Activated B cell treated with CpG ODN at 0.5 μM for 24 hours (primary cell): ENCODE measurements at places on chromosomes 7 and 10.

GRCh38 chr7:73988197-73988596 lies 39.8 kb upstream of the ELN start:
- no peaks in the 10 kb centered on the region for H3K36me3 ChIP-seq
- no peak for DNase-seq
- H3K4me3 ChIP-seq: no peak overlapping the region
- no peaks in the 10 kb centered on the region for H3K4me1 ChIP-seq

- H3K27me3 ChIP-seq: peaks cover 19% of the 10 kb centered on the region
- no peaks in the 10 kb centered on the region for H3K4me1 ChIP-seq
- H3K27ac ChIP-seq: no peak overlapping the region
Observed at GRCh38 chr7:130721486-130722277, 12.3 kb downstream of the KLF14 start.

GRCh38 chr7:134639061-134639460 lies 7.6 kb upstream of the BPGM start:
- no peak overlapping the region for H3K4me3 ChIP-seq
- no peak overlapping the region for H3K27ac ChIP-seq
- H3K4me1 ChIP-seq: peaks cover 10% of the 10 kb centered on the region
- DNase-seq: no peak
- no peaks in the 10 kb centered on the region for H3K27me3 ChIP-seq
- H3K36me3 ChIP-seq: no peaks in the 10 kb centered on the region

GRCh38 chr7:116728413-116728812 lies 56.4 kb downstream of the MET start:
- DNase-seq: no peak
- no peaks in the 10 kb centered on the region for H3K36me3 ChIP-seq

DNA sequence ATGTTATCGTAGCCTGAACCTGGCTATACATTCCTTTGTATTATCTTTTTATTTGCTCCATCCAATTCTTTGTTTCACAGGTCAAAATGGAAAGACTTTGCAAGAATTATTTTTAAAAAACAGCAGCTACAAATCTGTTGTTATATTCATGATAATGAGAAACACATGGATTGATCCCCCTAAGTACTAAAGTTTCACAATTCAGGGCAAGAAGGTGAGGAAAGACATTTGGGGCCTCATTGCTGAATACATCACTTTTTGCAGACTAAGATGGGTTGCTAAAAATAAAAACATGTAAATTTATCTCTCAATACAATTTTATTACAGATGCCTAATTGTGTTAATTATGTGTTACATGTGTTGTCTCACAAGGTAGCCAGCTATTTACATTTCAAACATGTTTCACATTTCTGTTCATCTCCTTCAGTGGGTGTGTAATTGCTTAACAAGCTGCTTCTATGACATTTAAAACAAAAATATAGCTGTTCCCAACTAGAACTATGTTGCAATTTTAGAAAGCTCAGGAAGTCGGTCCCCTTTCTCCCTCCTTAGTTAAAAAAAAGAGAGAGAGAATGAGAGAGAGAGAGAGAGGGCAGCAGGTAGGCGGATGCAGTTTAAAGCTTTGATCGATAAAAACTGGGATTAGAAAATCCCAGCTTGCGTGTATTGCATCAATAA lies 606.3 kb upstream of the FZD8 start:
- H3K4me1 ChIP-seq: no peaks in the 10 kb centered on the region
- no peak overlapping the region for H3K4me3 ChIP-seq
- no peaks in the 10 kb centered on the region for H3K27me3 ChIP-seq
- no peak overlapping the region for H3K27ac ChIP-seq
- no peaks in the 10 kb centered on the region for H3K36me3 ChIP-seq
- DNase-seq: no peak

GRCh38 chr10:99232360-99232999 lies 3.2 kb downstream of the HPSE2 start:
- no peak overlapping the region for H3K4me3 ChIP-seq
- H3K27me3 ChIP-seq: peaks cover 69% of the 10 kb centered on the region
- no peak for DNase-seq

DNA sequence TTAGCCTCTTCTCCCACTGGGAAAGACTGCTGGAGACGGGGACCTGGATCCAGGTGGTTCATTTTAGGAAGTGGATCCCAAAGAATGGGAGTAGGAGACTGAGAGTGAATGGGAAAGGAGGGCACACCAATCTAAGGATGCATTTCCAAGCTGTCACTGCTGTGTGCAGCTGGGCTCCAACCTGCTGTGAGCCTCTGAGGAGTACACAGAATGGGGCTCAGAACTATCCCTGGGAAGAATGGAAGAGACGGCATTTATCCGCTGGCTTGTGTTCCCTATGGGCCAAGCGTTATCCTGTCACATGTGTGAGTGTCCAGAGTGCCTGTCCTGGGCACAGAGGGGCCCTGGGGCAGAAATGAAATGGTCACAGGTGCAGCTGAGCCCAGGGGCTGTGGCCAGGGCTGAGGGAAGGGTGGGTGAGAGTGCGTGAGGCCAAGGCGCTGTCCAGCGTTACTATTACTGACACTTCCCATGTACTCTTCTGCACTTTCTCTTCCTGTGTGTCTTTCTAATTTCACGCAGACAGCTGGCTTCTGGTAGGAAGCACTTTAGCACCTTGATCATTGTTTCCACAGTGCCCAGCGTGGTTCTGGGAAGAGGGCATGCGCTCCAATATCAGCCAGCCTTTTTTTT lies 35.4 kb upstream of the PODXL start:
- H3K27me3 ChIP-seq: peaks cover 3% of the 10 kb centered on the region
- H3K27ac ChIP-seq: no peak overlapping the region
- no peaks in the 10 kb centered on the region for H3K4me1 ChIP-seq

DNA sequence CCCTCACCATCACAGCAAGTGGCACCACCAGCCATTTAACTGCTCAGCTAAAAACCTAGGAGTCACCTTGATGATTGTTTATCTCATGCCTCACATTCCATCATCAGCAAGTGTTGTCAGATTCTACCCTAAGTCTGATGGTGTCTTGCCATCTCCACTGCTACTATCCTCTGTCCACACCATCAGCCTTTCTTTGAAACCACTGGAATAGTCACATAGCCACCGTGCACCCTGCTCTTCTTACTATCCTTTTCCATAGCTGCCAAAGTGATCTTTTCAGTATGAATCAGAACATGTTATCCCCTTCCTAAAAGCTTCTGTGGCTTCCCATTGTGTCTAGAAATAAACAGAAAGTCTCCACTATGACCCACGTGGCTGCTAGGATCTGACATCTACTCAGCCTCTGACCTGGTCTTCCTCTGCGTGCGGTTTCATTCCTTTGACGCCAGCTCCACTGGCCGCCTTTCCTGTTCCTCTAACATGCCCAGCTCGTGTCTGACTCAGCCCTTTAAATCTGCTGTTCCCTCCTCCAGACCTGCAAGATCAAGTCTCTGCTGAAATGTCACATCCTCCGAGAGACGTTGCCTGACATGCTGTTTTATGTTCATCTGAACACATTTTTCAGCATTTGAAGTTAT lies 16.5 kb upstream of the CHN2 start:
- H3K27me3 ChIP-seq: peaks cover 8% of the 10 kb centered on the region
- H3K4me1 ChIP-seq: no peaks in the 10 kb centered on the region
- H3K27ac ChIP-seq: no peak overlapping the region
- H3K36me3 ChIP-seq: no peaks in the 10 kb centered on the region
- no peak for DNase-seq

- no peaks in the 10 kb centered on the region for H3K36me3 ChIP-seq
- H3K4me3 ChIP-seq: no peak overlapping the region
- H3K27me3 ChIP-seq: no peaks in the 10 kb centered on the region
- H3K27ac ChIP-seq: no peak overlapping the region
- H3K4me1 ChIP-seq: peaks cover 22% of the 10 kb centered on the region
Observed at GRCh38 chr10:71708301-71708703, 11.3 kb downstream of the C10orf105 start.

DNA sequence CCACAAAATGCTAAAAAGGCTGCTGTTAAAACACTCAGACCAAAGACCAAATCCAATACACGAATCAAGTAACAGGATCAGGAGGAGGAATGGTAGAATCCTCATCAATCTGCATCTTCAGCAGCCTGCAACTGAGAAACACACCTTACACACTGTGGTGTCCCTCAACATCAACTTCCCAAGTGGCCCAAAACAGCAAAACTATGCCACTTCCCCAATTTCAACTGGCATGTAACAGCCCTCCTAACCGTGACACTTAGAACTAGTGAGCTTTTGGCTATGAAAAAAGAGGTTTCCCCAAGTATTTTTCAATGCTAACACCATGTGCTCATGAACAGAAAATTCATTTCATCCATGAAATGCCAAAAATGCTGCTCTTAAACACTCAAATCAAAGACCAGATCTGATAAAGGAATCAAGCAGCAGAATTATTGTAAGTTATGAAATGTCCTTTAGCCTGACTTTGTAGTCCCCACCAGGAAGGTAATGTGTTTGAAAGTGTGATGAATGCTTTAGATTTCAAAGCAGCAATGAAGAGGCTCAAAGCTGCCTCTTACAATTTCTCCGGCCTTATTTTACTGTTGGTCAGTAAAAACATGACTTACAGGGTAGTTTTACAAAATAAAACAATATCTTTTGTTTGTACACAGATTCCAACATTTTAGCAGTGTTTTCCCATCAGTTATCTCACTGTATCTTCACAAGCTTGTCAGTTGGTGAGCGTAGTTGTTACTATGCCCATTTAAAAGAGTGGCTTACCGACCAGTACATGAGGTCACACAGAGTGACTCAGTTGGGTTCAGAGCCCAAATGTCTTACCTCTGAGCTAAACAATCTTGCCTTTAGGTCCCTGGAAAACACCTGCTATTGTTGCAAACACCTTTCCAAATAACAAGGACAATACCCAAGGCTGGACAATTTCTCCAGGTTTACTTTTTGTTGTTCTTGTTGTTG lies 65.7 kb upstream of the ASAH2 start:
- H3K27ac ChIP-seq: no peak overlapping the region
- H3K4me3 ChIP-seq: no peak overlapping the region
- H3K36me3 ChIP-seq: peaks cover 38% of the 10 kb centered on the region
- DNase-seq: no peak
- H3K27me3 ChIP-seq: no peaks in the 10 kb centered on the region
- peaks cover 30% of the 10 kb centered on the region for H3K4me1 ChIP-seq

- no peak overlapping the region for H3K27ac ChIP-seq
- H3K4me3 ChIP-seq: no peak overlapping the region
- H3K27me3 ChIP-seq: peaks cover 1% of the 10 kb centered on the region
- DNase-seq: no peak
Observed at GRCh38 chr7:78437118-78437517, 638.5 kb downstream of the PHTF2 start.

- no peak overlapping the region for H3K4me3 ChIP-seq
- H3K27me3 ChIP-seq: peaks cover 10% of the 10 kb centered on the region
- H3K27ac ChIP-seq: no peak overlapping the region
- no peaks in the 10 kb centered on the region for H3K4me1 ChIP-seq
- no peaks in the 10 kb centered on the region for H3K36me3 ChIP-seq
Observed at GRCh38 chr10:127963136-127963535, 56.2 kb downstream of the PTPRE start.

DNA sequence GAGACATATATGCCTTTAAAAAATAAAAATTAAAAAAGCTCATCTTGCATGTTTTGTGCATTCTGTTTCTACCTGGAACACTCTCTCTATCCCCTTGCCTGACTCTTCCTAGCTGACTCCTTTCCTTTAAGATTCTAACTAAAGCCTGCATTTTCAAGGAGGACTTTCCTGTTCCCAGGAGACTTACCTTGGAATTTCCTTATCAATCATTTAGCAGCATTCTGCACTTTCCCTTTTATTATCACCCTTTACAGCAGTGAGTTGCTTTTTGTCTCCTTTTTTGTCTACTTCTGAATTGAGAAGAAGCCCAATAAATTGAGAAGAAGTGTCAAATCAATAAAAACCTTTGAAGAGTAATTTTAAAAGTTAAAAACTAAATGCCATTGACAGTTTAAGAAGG lies 142.2 kb upstream of the TMEM196 start:
- H3K36me3 ChIP-seq: no peaks in the 10 kb centered on the region
- H3K27me3 ChIP-seq: peaks cover 3% of the 10 kb centered on the region
- H3K4me3 ChIP-seq: no peak overlapping the region
- DNase-seq: no peak
- H3K4me1 ChIP-seq: no peaks in the 10 kb centered on the region

- no peaks in the 10 kb centered on the region for H3K27me3 ChIP-seq
- no peaks in the 10 kb centered on the region for H3K4me1 ChIP-seq
- DNase-seq: no peak
- H3K4me3 ChIP-seq: no peak overlapping the region
- H3K36me3 ChIP-seq: no peaks in the 10 kb centered on the region
- no peak overlapping the region for H3K27ac ChIP-seq
Observed at GRCh38 chr7:4282434-4283223, 399.5 kb upstream of the FOXK1 start.

- no peak for DNase-seq
- H3K27me3 ChIP-seq: no peaks in the 10 kb centered on the region
- no peak overlapping the region for H3K27ac ChIP-seq
- peaks cover 20% of the 10 kb centered on the region for H3K4me1 ChIP-seq
Observed at GRCh38 chr7:124930655-124931597, 1.3 kb upstream of the POT1 start.

GRCh38 chr10:61628151-61628874 lies 34.4 kb upstream of the CABCOCO1 start:
- no peaks in the 10 kb centered on the region for H3K4me1 ChIP-seq
- H3K4me3 ChIP-seq: no peak overlapping the region
- H3K27me3 ChIP-seq: peaks cover 4% of the 10 kb centered on the region

DNA sequence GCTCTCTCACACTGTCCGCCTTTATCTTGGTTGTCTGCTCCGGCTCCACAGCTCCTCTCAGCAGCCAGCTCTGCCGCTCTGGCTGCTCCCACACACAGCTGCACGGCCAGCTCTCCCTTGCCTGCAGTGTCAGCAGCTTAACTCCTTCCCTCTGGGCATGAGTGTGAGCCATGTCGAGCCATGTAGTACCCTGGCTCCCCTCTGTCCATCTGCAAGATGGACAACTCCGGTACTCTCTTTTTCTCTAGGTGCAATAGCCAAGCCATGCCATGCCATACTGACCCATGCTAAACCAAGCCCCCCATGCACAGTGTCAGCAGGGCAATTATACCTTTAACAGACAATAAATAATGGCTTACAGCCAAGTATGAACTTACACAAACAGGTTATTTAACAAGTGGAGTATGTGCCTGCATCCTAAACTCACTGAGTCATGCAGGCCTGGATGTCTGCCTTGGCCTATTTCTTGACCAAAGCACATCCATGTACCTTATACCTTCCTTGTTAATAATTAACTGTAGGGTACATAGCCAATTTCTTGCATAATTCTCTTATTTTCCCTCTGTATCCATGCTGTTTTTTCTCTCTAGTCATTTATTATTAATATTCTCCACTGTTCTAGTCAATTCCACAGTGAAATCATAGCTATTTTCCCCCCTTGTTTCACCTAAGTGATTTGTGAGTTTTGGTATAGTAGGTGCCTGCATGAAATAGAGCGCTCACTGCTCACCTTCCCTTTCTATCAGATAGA lies 170.9 kb downstream of the CDK14 start:
- H3K4me1 ChIP-seq: peaks cover 66% of the 10 kb centered on the region
- no peak for DNase-seq
- H3K27me3 ChIP-seq: no peaks in the 10 kb centered on the region
- peak overlapping the region; percentile 1 for H3K4me3 ChIP-seq
- H3K36me3 ChIP-seq: peaks cover 65% of the 10 kb centered on the region

DNA sequence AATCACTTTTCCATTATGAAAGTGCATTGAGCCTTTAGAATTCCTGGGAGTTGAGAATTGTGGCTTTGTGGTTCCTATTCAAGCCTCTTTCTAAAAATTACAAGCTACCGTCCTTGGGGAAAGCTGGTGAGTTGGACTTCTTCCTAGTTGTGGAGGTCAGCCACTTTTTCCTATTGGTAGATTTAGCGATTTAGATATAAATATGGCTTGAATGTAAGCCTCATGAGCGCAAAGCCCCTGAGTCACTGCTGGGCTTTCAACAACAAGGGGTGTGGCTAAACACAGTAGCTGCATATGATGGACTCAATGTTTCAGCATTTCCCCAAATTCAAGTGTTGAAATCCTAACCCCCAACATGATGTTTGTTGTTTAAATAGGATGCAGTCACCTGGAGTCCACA lies 150.0 kb upstream of the IGFBP3 start:
- no peak overlapping the region for H3K27ac ChIP-seq
- H3K4me1 ChIP-seq: no peaks in the 10 kb centered on the region
- H3K4me3 ChIP-seq: no peak overlapping the region
- no peak for DNase-seq
- no peaks in the 10 kb centered on the region for H3K27me3 ChIP-seq
- H3K36me3 ChIP-seq: no peaks in the 10 kb centered on the region
